ENCODE measurements at places on chromosomes 6 and 20.

DNA sequence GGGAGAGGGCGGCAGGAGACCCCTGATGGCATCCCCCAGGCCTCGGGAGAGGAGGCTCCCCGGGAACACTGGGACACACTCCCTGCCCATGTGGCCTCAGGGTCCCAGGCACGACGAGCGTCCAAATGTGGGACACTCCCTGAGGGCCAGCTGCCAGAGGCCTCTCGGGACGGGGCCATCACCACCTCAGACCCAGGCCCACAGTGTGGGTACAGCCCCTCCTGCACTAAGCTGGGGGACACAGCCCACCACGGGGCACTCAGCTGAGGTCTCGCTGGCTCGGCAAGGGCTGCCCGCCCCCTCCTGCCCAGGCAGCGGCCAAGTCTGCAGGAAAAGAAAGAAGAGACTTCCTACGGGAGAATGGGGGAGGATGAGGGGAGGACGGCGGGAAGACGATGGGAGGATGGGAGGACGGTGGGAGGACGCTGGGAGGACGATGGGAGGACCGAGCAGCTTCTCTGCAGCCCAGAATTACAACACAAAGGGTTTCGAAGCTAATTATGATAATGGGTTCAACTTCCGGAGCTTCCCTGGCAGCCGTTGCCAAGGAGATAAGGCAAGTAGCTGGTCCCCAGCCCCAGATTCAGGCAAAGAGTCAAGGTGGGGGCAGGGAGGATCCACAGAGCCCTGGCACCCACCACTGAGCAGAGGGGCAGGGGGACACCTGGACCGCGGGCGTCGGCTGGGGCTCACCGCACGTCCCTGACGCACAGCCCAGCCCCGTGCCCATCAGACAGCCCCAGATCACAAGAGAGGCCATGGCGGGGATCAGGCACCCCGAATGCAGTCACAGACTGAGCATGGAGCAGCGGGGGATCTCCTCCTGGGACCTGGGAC, 17.5 kb downstream of the KCNQ2 start:
- DNase-seq = peak; percentile 78

DNA sequence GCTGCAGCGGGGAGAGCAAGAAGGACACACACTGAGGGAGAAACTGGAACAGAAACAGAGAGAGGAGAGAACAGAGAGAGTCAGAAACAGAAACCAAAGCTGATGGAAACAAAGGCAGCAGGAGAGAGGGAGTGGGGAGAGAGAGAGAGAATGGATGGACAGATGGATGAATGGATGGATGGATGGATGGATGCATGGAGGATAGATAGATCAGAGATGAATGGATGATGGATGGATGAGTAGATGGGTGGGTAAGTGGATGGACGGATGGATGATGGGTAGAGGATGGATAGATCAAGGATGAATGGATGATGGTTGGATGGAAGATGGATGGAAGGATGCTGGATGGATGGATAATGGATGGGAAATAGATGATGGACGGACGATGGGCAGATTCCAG, 35.0 kb upstream of the PHACTR3 start:
- DNase-seq = no peak

DNA sequence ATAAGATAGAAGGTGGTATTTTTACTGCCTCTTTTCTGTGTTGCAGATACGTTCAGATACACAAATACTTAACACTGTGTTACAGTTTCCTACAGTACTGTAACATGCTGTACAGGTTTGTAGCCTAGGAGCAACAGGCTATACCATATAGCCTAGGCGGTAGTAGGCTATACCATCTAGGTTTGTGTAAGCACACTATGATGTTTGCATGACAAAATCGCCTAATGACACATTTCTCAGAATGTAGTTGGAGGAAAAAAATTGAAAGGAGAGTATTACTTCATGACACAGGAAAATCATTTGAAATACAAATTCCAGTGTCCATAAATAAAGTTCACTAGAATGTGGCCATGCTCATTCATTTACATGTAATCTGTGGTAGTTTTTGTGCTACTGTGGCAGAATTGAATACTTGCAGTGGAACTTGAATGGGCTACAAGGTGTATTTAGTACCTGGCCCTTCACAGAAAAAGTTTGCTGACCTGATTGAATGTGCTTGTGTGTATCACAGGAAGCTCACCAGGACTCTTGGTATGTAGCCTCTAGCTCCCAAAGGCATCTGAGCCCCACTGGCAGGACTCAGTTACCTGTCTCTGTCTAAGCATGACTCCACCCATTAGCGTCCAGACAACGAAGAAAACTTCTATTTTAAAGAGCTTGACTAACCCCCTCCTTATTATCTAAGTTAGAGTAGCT, 18.8 kb downstream of the TOP1 start:
- no peak for DNase-seq

GRCh38 chr6:83068616-83069015, 1.1 kb downstream of the DOP1A start:
- no peak for DNase-seq

- no peak for DNase-seq
Observed at GRCh38 chr6:84309336-84309735, 81.9 kb upstream of the CEP162 start.

DNA sequence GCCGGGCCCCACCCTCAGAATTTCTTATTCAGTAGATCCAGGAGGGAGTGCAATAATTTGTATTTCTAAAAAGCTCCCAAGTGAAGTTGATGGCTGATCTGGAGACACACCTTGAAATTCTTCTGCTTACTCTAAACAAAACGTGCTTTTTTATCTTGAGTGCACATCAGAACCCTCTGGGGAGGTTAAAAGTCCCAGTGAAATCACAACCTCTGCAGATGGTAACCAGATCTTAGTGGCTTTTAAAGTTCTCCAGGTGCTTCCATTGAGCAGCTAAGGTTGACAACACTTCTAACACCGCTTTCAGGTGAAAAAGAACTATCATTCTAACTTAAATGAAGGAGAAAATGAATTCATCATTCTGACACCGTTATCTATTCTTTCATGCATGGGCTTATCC, 45.6 kb upstream of the ESR1 start:
- no peak for DNase-seq

GRCh38 chr20:10288954-10289646, 70.5 kb downstream of the SNAP25 start:
- no peak for DNase-seq

DNA sequence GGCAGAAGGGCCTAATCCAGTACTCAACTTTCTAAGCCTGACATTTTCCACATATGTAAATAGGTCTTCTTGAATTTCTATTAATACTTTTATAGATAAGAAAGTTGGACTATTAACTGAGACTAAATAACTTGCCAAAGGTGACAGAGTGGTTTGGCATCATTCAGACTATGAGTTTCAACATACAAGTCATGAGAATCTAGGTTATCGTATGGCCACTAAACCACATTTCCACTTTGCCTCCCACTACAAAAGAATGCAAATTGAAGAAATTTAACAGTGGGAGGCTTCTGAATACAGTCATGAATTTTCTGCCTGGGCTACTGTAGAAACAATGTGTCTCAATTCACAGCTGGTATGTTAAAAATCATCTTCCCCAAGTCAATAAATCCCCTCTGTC, 531.0 kb upstream of the AGPAT4 start:
- no peak for DNase-seq

GRCh38 chr20:16174311-16174710, 398.9 kb downstream of the KIF16B start:
- DNase-seq = no peak

DNA sequence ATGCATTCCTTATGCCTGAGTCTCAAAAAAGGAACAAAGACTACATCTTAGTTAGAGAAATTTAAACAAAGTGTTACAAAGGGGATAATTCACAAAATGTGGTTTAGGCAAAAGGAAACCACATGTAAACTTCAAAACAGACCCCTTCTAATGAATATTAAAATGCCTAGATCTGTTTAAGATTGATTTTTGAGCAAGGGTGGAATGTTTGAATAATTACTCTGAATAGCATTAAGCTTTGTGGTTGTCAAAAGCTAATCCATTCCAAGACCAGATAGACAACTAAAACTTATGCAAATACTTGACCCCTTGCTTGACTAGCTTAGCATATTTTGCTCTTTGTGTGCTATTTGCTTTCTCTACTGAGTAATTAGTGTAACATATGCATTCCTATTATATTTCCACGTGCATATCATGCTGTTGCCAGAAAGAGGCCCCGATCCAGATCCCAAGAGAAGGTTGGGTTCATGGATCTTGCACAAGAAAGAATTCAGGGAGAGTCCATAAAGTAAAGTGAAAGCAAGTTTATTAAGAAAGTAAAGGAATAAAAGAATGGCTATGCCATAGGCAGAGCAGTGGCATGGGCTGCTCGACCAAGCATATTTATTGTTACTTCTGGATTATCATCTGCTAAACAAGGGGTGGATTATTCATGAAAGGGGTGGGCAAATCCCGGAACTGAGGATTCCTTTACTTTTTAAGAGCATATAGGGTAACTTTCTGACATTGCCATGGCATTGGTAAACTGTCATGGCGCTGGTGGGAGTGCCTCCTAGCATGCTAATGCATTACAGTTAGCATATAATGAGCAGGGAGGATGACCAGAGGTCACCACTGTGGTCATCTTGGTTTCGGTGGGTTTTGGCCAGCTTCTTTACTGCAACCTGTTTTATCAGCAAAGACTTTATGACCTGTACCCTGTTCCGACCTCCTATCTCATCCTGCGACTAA, 1193.4 kb upstream of the EYS start:
- no peak for DNase-seq

DNA sequence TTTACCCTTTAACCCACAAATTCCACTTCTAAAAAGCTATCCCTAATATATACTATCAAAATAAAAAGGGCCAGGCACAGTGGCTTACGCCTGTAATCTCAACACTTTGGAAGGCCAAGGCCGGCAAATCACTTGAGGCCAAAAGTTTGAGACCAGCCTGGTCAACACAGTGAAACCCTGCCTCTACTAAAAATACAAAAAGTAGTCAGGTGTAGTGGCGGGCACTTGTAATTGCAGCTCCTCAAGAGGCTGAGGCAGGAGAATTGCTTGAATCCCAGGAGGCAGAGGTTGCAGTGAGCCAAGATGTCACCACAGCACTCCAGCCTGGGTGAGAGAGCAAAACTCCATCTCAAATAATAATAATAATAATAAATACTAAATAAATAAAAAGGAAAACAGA, 82.5 kb downstream of the TRIM27 start:
- no peak for DNase-seq

- DNase-seq = no peak
Observed at GRCh38 chr6:45430590-45431202, 53.0 kb upstream of the SUPT3H start.

- no peak for DNase-seq
Observed at GRCh38 chr20:60361761-60362395, 403.7 kb downstream of the CDH26 start.

DNA sequence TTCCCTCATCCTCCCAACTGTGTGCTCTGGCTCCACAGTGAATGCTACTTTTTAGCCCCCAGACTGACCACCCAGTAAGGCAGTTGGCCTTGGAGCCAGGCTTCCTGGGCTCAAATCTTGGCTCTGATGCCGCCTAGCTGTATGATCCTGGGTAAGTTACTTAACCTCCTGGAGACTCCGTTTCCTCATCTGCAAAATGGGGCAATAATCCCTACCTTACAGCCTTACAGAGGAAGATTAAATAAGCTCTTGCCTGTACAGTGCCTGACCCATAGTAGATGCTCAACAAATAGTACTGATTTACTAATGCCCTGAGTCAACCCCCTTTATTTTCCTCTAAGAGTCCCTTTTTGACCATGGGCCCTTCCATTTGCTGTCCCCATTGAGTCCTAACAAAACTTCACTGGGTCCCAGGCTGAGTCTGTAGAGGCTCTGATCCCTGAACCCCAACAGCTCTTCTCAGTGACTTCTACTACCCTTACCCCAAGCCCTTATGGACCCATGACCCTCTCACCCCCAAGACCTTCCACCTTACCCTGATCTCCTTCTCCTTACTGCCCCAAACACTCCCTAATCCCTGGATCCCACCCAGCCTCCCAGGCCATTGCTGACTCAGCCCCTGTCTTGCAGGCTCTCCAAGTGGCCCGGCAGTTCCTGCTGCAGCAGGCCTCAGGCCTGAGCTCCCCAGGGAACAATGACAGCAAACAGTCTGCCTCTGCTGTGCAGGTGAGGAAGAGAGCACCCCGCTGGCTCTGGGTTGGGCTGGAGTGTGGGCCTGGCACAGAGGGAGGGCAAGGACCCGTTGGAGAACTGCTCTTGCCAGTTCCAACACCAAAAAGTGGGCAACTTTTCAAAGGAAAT, 31.4 kb downstream of the FOXP4 start:
- DNase-seq = peak; percentile 47

GRCh38 chr6:12088531-12088930, 76.4 kb downstream of the HIVEP1 start:
- DNase-seq = no peak

- DNase-seq = no peak
Observed at GRCh38 chr6:108588586-108588985, 27.9 kb downstream of the FOXO3 start.

DNA sequence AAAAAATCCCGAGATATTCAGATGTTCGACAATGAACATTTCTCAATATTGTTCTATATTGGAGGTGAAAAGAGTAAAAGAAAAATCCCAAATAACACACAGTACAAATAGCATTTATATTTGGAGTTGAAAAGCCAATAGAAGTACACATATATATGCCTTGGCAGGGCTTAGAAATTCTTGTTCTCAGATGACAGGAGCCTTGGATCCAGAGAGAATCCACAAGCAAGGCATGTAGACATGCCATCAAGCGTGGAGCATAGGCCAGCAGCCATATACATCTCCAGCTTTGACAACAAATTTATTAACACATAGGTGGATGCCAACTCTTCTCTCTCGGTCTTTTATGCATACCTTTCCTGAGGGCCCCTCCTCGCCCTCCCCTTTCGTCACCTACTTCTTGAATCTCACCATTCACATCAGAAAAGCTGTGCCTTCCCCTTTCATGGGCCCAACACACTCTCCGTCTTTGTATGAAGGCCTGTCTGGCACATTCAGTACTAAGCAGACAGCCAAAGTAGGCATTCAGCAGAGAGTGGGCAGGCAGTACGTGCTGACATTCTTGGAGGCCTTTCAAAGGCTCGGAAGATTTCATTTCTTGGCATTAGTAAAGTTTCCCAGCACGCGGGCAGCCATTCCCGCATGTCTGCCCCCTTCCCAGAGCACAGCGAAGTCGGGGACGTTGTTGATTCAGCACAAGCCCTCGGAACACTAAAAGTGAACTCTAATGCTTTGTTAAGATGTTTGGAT, 18.2 kb downstream of the NEDD9 start:
- no peak for DNase-seq

- DNase-seq = no peak
Observed at GRCh38 chr20:3223994-3224680, 14.8 kb downstream of the ITPA start.

- DNase-seq = no peak
Observed at GRCh38 chr20:63704749-63705117, 3.0 kb downstream of the ARFRP1 start.

- DNase-seq = no peak
Observed at GRCh38 chr6:32214126-32214525, 9.7 kb downstream of the NOTCH4 start.
